ENCODE measurements at places on chromosomes 2 and 18.
A peak's percentile ranks its signal among the peaks of the same experiment; 100 is the strongest.

- DNase-seq = no peak
Observed at GRCh38 chr2:176076796-176077195, 7.0 kb downstream of the EVX2 start.

DNA sequence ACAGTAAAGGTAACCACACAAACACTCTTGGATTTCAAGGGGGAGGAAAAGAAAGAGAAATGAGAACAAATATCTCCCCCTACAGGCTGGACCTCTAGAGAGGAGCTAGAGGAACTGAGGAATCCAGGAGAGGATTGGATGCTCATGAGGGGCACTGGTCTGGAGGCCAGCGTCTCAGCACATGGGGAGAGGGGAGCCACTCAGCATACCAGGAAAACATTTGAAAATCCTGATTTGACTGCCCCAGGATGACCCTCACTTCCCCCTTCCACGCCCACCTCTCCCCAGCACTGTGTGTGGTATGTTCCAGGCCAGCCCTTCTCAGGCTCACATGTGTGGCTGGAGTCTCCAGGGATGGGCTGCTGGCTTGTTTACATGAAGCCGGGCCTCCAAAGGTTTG is 396.8 kb upstream of the ID2 start:
- DNase-seq = peak; percentile 30

GRCh38 chr2:112821142-112821541 is 15.4 kb downstream of the IL1B start:
- no peak for DNase-seq

GRCh38 chr18:23229472-23229871 is 94.2 kb downstream of the CABLES1 start:
- peak; percentile 89 for DNase-seq

DNA sequence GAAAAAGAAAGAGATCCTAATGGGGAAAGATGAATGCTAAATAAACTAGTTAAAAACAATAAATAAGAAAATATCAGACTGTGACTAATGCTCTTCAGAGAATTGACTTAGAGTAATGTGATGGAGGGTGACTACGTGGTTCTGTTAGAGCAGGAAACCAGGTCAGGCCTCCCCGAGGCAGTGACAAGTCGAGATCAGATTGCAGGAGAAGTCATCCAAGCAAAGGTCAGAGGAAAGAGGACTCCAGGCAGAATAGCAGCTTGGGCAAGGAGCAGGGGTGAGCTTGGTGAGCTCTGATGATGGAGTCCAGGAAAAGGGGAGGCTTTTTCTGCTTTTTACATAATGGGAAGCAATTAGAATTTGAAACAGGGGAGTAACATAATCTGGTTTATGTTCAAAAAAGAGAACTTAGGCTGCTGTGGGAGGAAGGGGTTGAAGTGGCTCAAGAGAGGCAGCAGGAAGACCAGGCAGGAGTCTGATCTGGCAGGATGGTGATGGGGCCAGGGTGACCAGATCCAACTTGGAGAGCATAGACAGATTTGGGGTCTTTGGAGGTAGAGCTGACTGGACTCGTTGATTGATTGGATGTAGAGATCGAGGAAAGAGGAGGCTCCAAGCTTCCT is 27.3 kb upstream of the ITGB6 start:
- peak; percentile 40 for DNase-seq

- no peak for DNase-seq
Observed at GRCh38 chr2:60821587-60822302, 59.6 kb upstream of the REL start.

DNA sequence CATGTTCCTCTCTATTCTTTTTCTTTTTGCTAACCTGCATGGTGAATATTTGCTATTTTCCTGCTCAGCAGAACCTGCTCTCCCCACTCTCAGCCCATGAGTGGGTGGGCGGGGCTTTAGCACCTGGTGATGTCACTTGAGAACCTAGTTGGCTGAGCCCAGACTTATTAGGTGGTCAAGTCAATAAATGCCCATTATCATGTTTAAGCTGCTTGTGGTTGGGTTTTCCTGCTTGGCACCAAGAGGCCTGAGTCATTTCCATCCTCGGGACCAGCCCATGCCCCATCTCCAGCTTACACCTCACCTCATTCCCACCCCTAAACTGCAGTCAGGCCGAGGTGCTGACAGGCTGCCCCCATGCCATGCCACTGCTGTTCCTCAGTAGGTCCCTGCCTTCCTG is 226.6 kb downstream of the ANKRD30B start:
- peak; percentile 16 for DNase-seq

DNA sequence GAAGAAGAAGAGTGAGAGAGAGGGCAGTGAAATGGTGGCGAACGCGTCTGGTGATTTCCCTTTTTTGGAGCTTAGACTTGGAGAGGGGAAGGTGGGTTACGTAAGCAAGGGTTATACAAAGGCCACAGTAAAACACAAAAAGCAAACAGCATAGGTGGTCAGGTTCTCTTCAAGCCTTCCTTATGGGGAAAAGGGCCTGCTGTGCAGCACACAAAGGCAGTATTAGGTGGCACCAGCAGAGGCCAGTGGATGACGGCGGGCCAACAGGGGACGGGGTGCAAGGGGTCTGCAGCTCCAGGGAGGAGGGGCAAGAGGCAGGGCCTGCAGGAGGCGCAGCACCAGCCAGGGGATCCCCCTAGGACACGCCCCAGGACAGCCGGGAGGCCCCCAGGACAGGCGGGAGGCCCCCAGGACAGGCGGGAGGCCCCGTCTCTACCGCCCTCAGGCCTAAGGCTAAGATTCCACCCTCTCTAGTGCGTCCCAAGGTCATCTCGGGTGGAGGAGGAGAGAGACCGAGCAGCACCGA is 32.6 kb upstream of the NPC1 start:
- DNase-seq = peak; percentile 23

Measured in fibroblast of the aortic adventitia (primary cell).